ENCODE measurements at places on chromosomes 2 and 18.

GRCh38 chr2:241481687-241482086 is 26.7 kb downstream of the STK25 start:
- DNase-seq, result no peak

DNA sequence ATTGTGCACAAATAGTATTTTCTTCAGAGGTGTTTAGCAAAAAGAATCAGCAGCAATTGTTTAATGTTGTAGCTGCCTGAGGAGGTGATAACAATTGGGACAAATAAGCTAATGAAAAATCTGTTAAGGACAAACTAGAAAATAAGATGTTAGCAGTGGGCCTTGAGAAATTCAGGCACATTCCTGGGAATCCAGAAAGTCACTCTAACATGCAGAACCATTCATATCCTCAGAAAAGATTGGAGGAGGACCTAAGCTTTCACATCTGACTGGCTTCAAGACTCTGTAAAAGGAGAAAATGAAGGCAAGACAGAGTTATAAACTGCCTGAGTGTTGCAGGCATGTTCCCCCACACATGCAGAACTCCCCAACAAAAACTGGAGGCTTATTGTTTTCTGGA is 353.5 kb upstream of the RGPD4 start:
- DNase-seq, result no peak

DNA sequence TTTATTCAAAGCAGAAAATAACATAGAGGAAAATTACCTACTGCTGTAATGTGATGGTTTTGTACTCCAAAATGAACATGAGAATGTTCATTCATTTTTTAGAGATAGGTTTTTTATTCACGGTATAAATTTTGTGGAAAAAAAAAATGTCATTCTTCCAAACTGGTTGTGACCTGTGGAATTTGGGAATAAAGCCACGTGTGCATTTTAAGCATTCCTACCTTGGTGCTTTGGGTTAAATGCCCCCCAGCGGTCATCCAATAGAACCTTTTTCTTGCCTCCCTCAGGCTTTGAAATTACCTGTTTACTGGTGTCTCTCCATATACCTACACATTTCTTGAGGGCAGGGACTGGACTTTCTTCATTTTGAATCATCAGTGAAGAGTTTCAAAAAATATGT is 740.7 kb downstream of the DPP10 start:
- peak; percentile 23 for DNase-seq

DNA sequence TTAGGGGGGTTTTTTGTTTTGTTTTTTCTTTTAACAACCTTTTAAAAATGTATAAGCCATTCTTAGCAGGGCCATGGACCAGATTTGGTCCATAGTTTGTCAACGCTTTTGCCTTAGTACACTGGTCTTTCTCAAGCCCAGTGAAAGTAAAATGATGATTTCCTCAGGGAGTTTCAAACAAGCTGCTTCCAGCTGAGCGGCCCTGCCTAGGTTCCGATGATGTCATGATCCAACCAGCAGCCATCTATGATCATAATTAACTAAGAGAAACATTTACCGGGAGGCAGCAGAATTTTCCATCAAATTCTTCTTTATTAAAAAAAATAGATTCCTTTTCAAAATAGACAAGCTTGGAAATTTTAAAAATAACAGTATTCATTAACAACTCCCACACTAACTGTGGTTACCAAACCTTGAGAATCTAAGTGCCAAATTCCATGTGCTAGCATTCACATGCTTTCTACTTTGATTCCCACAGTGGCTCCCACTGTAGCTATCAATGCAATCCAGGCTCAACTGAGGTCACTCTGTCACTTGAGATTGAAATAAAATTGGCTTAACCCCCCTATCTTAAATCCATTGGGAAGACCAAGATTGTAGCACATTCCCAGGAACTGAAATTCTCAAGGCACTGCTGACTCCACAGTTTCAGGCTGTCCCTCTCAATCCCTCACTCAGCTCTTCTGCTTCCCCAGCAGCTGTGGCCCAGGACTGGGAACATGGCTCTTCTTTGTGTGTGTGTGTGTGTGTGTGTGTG is 148.9 kb downstream of the RNF152 start:
- no peak for DNase-seq

DNA sequence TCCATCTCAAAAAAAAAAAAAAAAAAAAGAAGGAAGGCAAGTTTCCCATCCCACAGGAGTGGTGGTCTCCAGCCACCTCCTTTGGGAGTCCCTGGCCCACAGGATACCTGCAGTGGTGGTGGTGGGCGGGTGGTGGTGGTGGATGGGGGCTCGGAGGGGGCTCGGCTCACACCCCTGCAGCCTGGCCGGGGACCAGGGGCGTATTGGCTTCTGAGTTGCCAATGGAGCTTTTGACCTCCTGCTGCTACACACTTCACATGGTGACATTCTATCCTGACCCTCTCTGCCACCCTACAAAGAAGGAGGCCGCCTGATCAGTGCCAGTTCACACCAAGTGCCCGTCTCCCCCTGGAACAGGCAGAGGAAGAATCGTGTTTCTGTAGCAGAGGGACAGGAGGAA is 119.6 kb downstream of the NFATC1 start:
- no peak for DNase-seq

DNA sequence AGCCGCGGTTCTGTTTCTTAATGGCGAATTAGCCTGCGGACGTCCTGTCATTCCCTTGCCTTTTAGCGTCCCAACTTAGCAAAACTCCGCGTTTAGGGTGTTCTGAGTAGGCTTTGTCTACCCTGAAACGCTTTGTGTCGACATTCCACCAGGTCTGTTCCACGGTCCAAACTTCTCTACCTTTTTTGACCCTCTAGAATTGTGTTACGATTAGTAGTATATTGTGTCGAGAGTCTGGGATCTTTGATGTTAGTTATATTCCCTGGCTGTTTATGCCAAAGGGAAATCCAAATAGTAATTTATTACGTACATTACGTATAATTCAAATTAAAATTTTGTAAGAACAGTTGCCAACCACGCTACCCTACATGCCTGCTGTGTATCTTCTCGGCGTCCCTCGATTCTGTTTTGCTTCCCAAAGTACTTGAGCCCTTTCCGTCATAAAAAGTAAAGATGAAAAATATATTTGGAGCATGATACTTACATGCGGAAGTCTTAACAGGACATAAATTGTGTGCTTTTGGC is 495 bp upstream of the TTC32 start:
- no peak for DNase-seq

GRCh38 chr18:30457156-30457555 is 585.4 kb downstream of the DSC3 start:
- DNase-seq, result no peak

DNA sequence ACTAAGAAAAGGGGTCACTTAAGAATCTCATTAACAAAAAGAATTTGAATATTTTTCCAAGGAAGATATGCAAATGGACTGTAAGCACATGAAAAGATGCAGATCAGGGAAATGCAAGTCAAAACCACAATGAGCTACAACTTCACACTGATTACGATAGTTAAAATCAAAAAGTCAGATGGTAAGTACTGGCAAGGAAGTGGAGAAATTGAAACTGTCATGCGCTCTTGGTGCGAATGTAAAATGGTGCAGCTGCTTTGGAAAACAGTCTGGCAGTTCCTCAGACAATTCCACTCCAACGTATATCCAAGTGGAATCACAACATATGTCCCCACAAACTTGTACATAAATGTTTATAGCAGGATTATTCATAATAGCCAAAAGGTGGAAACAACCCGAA is 81.4 kb downstream of the MSH2 start:
- no peak for DNase-seq

DNA sequence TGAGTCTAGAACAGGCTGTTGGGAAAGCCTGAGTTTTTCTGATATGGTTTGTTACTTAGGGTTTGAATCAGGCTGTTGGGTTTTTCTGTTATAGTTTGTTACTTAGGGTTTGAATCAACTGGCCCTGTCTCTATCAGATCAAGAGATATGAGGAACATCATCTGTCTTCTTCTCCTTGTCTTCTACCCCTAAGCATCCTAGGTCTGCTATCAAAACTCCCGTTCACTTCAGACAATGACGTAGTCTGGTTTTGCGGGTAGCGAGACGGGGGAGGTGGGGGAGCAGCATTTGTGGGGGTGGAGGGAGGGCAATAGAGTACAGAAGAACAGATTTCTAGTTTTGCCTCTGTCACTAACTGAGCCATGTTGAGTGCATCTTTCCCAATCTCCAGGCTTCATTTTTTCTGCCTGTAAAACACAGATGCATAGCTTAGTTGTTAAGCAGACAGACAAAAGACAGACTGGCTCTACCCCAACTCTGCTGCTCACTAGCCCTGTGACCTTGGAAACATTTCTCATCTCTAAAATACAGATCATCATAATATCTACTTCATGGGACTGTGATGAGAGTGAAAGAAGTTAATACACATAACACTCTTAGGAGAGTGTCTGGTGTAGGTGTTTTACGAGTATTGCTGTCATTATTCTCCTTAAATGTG is 9.1 kb downstream of the TNP1 start:
- DNase-seq, result no peak

- no peak for DNase-seq
These were observed 19.6 kb downstream of the CUL3 start for GRCh38 chr2:224565452-224566035.

GRCh38 chr2:215826838-215827441 is 186.4 kb downstream of the MREG start:
- no peak for DNase-seq

DNA sequence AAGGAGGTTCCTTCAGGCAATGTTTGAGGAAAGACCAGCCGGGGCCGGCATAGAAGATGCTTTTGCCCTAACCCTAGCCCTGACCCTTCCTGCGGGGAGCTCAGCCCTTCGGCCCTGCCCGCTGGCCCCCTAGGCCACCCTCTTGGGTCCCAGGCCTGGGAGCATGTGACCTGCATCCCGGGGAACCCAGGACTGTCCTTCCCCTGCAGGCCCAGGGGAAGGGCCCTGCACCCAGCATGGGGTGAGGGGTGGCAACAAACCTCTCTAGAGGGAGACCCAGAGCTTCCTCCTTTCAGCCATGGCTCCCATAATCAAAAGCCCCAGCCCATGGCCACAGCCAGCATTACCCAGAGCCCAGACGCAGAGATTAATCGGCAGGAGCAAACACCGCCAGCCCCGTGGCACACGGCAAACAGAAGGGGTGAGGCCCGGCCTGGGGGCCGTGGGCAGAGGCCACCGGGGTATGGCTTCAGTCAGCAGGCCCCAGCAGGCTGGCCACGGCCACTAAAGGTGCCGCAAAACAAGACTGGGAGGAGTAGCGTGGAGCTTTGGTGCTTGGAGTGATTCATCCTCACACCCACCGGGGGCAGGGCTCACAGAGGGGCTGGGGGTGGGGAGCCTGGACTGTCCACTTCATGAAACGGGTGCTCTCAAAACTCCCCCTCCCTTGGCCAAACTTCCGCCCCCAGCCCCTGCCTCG is 61.6 kb upstream of the HPCAL1 start:
- DNase-seq, result no peak

DNA sequence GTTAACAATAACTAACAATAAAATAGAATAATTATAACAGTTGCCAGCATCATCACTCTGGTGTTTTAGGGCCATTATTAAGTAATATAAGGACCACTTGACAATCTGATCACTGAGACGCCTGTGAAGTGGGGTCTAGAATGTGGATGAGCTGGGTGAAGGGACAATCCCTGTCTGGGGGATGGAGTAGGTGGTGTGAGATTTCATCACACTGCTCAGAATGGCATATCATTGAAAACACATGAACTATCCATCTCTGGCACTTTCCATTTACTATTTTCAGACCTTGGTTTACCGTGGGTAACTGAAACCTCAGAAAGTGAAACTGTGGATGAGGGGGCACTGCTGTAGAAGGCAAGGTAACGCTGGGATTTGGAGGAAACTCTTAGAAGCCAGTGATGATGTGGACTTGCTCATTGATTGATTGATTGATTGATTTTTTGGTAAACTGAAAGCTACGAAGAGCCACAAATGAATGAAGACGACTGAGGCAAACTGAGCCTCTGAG is 204.4 kb upstream of the TWIST2 start:
- DNase-seq, result no peak

DNA sequence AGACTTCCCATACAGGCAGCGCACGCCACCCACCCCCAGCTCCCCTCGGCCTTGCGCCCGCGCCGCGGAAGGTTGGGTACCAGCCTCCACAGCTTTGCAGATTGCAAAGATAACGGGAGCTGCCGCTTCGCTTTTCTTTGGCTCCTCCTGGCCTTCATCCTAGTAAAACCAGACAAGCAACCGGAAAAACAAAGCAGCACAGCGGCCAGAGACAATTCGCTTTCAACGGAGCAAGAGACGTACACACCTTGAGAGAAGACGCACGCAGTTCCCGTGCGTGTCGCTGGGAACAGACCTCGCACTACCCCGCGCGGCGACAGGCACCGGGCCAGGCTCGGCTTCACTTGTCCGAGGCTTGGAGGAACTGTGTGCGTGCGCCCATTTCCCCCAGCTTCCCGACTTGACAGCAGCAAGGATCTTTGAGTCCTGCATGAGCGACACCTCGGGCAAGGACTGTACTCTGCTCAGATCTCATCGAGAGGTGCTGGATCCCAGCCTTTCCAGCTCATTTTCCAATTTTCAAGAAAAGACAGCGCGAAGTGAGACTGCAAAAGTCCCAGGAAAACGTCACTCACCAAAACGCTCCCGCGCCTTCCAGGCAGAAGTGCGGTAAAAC is 964 bp downstream of the ZBTB7C start:
- DNase-seq, result no peak

GRCh38 chr2:102367331-102367971 is 11.9 kb downstream of the IL18R1 start:
- DNase-seq, result no peak

DNA sequence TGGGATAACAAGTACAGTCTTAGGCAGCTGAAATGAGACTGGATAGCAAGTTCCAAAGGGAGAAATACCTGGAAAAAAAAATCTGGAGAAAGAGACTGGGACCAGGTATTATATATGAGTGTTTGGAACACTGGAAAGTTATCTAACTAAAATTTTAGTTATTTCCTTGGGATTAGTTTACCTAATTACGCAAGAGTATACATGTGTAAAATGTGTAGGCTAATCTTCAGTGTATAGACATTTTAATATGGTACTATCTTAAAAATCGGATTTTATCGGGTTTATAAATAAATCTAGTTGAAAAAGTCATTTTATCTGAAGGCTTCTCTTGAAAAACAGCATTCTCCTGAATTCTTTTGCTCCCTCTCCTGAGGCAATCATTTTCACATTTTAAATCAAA is 3.9 kb downstream of the EPB41L5 start:
- DNase-seq, result no peak

DNA sequence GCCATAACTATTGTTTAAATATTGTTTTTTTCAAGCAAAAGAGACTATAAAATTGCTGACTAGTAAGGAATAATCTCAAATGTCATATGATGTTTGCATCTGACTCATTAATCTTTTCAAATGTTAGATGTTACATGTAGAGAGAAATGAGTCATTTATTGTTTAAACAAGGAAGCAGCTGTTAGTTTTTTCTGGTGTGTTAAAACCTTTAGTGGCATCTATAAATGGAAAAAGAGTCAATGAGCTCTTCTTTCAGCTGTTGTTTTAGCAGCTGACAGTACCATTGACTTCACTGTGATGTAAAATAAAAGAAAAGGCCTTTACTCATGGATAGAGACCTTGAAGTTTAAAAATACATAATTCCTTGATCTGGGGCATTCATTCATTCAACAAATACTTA is 1.8 kb upstream of the KLHL41 start:
- DNase-seq, result no peak
